ENCODE measurements at places on chromosomes 3 and 15.

GRCh38 chr15:77021803-77022381 lies 27.0 kb downstream of the PSTPIP1 start:
- peak; percentile 58 for DNase-seq
- peak overlapping the region; percentile 19 for H3K4me3 ChIP-seq
- peaks cover 98% of the 10 kb centered on the region for H3K4me1 ChIP-seq
- H3K27me3 ChIP-seq, result no peaks in the 10 kb centered on the region
- peaks cover 77% of the 10 kb centered on the region for H3K36me3 ChIP-seq

- no peaks in the 10 kb centered on the region for H3K27me3 ChIP-seq
- no peaks in the 10 kb centered on the region for H3K4me1 ChIP-seq
- DNase-seq, result no peak
- H3K36me3 ChIP-seq, result no peaks in the 10 kb centered on the region
- H3K27ac ChIP-seq, result no peak overlapping the region
Observed at GRCh38 chr3:134464064-134464688, 21.6 kb downstream of the ANAPC13 start.

DNA sequence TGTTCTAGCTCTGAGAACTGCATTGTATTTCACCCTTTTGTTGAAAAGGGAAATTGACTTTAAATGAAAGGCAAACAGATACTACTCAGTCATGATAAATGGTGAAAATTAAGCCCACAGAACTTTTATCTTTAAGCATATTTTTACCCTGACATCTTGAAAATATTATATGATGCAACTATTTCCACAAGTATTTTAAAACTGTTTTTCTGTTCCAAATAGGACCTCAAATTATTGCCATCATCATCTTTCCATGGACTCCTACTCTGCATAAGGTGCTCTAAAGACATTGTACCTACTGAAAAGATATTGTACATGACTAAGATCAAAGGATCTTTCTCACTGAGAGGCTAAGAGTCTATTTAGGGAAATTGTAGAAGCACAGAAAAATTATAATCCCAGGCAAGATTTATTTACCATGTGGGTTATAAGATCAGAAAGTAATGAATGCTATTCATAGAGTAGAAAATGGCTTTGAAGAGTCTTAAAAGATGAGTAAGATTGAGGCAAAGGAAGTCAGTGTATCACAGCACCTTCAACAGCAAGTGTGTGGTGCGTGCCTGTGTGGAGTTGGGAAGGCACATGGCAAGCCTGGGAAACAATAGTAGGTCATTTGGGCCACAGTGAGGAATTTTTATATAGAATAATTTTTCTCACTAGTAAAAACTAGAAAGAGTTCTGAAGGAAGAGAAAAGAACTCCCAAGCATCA lies 68.8 kb downstream of the VGLL3 start:
- no peak overlapping the region for H3K27ac ChIP-seq
- no peaks in the 10 kb centered on the region for H3K27me3 ChIP-seq
- H3K4me1 ChIP-seq, result no peaks in the 10 kb centered on the region

- H3K27ac ChIP-seq, result no peak overlapping the region
- peaks cover 13% of the 10 kb centered on the region for H3K36me3 ChIP-seq
- H3K27me3 ChIP-seq, result no peaks in the 10 kb centered on the region
- H3K4me3 ChIP-seq, result no peak overlapping the region
- H3K4me1 ChIP-seq, result peaks cover 14% of the 10 kb centered on the region
Observed at GRCh38 chr3:125042725-125043406, 12.9 kb downstream of the HEG1 start.

DNA sequence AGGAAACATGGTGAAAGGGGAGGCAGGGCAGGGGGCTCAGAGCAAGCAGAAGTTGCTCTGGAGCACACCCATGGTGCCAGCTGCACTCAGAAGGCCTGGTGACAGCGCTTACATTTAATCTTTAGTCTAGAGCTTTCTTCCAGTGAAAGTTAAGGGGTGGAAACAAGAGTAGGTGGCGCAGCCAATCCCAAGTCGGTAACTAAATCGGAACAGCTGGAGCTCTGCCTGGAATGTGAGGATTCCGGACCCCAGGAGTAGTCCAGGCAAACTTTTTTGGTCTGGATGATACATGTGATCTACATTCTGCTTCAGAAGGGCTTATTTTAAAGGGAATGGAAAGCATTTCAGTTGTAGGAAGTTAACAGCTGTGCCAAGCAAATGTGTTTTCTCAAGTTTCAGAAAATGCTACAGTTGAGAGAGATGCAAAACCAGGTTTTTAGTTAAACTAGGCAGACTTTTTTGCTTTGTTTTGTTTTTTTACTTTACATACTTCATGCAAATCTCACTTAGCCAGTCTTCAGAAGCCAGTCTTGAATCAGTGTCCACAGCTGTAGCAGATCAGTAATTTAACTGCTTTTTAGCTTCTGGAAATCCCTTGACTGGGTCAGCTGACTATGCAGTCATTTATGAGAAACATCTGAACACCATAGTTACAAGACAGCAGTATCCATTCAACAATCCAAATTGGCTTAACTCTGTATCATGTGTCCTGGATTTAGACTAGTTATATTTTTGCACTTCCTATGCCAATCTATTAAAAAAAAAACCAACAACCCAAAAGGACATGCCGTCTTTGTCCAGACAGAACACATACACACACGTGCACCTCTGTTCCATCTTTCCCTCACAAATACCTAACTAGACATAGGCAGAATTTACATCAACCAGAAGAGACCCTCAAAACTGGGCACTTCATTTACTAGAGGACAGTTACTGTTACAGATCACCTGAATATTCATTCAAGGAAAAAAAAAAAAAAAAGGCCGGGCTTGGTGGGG lies 33.2 kb downstream of the ZNF106 start:
- H3K27ac ChIP-seq, result no peak overlapping the region
- H3K36me3 ChIP-seq, result peaks cover 7% of the 10 kb centered on the region
- no peak for DNase-seq
- H3K27me3 ChIP-seq, result no peaks in the 10 kb centered on the region
- no peaks in the 10 kb centered on the region for H3K4me1 ChIP-seq

- H3K36me3 ChIP-seq, result no peaks in the 10 kb centered on the region
- H3K4me3 ChIP-seq, result no peak overlapping the region
- no peak for DNase-seq
- H3K4me1 ChIP-seq, result no peaks in the 10 kb centered on the region
- H3K27ac ChIP-seq, result no peak overlapping the region
- no peaks in the 10 kb centered on the region for H3K27me3 ChIP-seq
Observed at GRCh38 chr15:68413363-68414205, 18.4 kb downstream of the ITGA11 start.

DNA sequence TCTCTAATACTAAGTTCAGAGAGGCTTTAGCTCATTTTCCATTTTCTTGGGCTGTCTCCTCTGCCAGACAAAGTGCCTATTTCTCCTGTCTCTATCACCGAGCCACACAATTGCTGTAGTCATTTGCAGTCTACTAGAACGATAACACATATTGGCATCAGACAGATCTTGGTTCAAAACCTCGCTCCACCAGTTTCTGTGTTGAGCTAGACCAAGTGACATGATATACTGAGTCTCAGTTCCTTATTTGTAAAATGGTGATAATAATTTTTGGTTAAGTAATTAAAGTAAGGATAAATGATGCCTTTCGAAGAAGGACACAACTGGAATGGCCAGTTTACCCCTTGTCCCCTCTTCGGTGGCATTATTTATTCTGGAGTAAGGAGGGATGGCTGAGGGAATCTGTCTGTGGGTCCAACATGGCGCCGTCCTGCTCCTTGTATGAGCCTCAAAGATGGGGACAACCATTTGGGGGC lies 398 bp upstream of the RAB7A start:
- DNase-seq, result no peak
- peak overlapping the region; percentile 77 for H3K4me3 ChIP-seq
- H3K27ac ChIP-seq, result peak overlapping the region; percentile 64
- H3K36me3 ChIP-seq, result no peaks in the 10 kb centered on the region
- H3K4me1 ChIP-seq, result peaks cover 42% of the 10 kb centered on the region

- no peak overlapping the region for H3K27ac ChIP-seq
- H3K27me3 ChIP-seq, result peaks cover 4% of the 10 kb centered on the region
- no peak overlapping the region for H3K4me3 ChIP-seq
- no peaks in the 10 kb centered on the region for H3K36me3 ChIP-seq
- H3K4me1 ChIP-seq, result no peaks in the 10 kb centered on the region
Observed at GRCh38 chr15:51227940-51228732, 110.3 kb downstream of the CYP19A1 start.

DNA sequence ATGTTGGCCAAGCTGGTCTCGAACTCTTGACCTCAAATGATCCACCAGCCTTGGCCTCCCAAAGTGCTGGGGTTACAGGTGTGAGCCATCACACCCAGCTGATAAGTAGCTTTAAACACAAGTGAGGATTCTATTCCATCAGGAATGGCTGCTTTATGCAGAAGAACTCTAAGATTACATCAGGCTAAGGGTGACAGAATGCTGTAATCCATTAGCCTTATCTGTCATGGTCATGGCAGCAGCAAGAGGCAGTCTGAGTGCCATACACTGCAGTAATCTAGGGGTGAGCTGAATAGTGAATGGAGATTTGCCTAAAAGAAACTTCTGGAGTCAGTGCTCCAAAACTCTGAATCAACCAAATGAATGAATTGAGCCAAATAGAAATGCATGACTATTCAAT lies 39.6 kb downstream of the LIPC start:
- H3K4me3 ChIP-seq, result no peak overlapping the region
- no peak for DNase-seq
- H3K27ac ChIP-seq, result no peak overlapping the region

GRCh38 chr3:112650482-112650881 lies 9.5 kb upstream of the CCDC80 start:
- no peak for DNase-seq
- H3K27me3 ChIP-seq, result no peaks in the 10 kb centered on the region
- H3K4me3 ChIP-seq, result no peak overlapping the region
- H3K27ac ChIP-seq, result no peak overlapping the region
- H3K4me1 ChIP-seq, result no peaks in the 10 kb centered on the region

- H3K4me3 ChIP-seq, result no peak overlapping the region
- no peak for DNase-seq
- no peak overlapping the region for H3K27ac ChIP-seq
- no peaks in the 10 kb centered on the region for H3K4me1 ChIP-seq
- no peaks in the 10 kb centered on the region for H3K36me3 ChIP-seq
- H3K27me3 ChIP-seq, result no peaks in the 10 kb centered on the region
Observed at GRCh38 chr15:48222627-48223026, 16.5 kb downstream of the SLC12A1 start.

DNA sequence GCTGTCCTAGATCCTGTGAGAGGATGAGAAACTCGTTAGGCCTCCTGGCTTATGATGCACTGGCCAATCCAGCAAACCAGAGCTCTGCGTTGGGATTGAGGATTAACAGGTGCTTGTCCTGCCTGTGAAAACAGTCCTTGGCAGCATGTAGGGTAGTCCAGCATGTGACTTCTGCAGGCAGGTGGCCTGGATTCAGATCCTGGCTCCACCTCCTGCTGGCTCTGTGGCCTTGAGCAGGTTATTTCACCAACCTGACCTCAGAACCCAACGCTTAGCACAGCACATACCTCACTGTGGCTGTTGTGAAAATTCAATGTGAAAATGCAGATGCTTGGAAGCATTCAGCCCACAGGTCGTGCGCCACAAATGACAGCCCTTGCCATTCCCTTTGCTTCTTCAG lies 33.6 kb downstream of the PLA2G4D start:
- DNase-seq, result no peak
- no peaks in the 10 kb centered on the region for H3K36me3 ChIP-seq
- no peak overlapping the region for H3K27ac ChIP-seq
- H3K4me1 ChIP-seq, result peaks cover 22% of the 10 kb centered on the region
- H3K4me3 ChIP-seq, result no peak overlapping the region

DNA sequence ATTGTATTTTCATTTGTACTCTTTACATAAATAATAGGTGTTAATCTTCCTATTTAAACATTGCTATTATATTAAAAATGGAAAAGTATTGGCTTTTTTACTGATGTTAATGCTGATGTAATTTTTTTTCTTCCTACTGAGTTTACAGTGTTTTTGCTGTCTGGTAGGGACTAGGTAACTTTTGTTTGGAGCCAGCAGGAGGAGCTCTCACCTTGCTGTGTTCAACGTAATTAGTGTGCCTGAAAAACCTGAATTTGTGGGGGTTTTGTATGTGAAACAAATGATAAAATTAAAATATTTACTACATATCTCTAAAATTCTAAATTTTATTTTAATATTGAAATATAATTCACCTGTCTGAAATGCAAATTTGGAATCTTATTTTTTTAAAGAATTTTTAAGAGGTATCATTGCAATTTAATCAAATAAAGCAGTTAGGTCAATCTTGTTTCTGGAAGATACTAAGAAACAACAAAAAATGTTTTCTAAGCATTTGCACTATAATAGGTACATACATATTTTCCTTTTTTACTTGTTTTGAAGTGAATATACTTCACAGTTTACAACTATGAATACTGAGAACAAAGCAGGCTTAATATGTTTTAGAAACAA lies 48.8 kb downstream of the EPHA6 start:
- no peak overlapping the region for H3K4me3 ChIP-seq
- no peak overlapping the region for H3K27ac ChIP-seq
- H3K27me3 ChIP-seq, result no peaks in the 10 kb centered on the region
- DNase-seq, result no peak

DNA sequence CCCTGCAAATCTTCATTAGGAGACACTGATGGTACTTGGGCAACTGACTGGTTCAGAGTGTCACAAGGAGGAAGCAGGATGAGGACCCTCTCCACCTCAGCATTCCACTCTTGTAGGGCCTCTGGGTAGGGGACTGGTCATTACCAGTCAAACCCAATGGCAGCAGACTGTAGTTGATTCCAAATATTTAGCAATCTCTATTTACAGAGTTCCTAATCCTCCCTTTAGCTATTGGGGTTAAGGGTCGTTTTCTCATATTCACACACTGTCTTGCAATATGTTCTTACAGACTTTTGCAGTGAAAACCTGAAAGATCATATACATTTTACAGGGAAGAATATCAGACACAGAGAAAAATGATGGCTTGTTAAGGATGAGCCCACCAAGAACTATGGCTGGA lies 397.7 kb downstream of the GAP43 start:
- H3K27ac ChIP-seq, result no peak overlapping the region
- no peak overlapping the region for H3K4me3 ChIP-seq
- DNase-seq, result no peak
- no peaks in the 10 kb centered on the region for H3K4me1 ChIP-seq

- no peak overlapping the region for H3K4me3 ChIP-seq
- no peak overlapping the region for H3K27ac ChIP-seq
- peaks cover 6% of the 10 kb centered on the region for H3K4me1 ChIP-seq
- DNase-seq, result no peak
Observed at GRCh38 chr3:42739401-42740158, 33.5 kb downstream of the CCDC13 start.

- no peaks in the 10 kb centered on the region for H3K4me1 ChIP-seq
- H3K4me3 ChIP-seq, result no peak overlapping the region
- H3K27ac ChIP-seq, result no peak overlapping the region
Observed at GRCh38 chr15:47366884-47367283, 350.4 kb upstream of the SEMA6D start.

- H3K36me3 ChIP-seq, result no peaks in the 10 kb centered on the region
- H3K4me1 ChIP-seq, result no peaks in the 10 kb centered on the region
- DNase-seq, result no peak
- H3K27me3 ChIP-seq, result no peaks in the 10 kb centered on the region
- H3K4me3 ChIP-seq, result no peak overlapping the region
- H3K27ac ChIP-seq, result no peak overlapping the region
Observed at GRCh38 chr3:31116651-31117050, 222.2 kb upstream of the GADL1 start.

- no peaks in the 10 kb centered on the region for H3K27me3 ChIP-seq
- no peak overlapping the region for H3K4me3 ChIP-seq
- H3K4me1 ChIP-seq, result no peaks in the 10 kb centered on the region
- H3K36me3 ChIP-seq, result no peaks in the 10 kb centered on the region
- DNase-seq, result no peak
- no peak overlapping the region for H3K27ac ChIP-seq
Observed at GRCh38 chr3:146834917-146835316, 229.8 kb upstream of the PLSCR5 start.

- no peak overlapping the region for H3K27ac ChIP-seq
- peaks cover 13% of the 10 kb centered on the region for H3K4me1 ChIP-seq
- no peak for DNase-seq
- no peaks in the 10 kb centered on the region for H3K27me3 ChIP-seq
- no peak overlapping the region for H3K4me3 ChIP-seq
Observed at GRCh38 chr3:31552103-31552502, 19.4 kb downstream of the STT3B start.

Measured in CD4-positive, alpha-beta T cell (primary cell).